Stimulated activated CD4-positive, alpha-beta T cell treated with anti-CD3 and anti-CD28 coated beads, Interleukin-15, amount 100 ng/mL, for 48 hours (primary cell): ENCODE measurements at places on chromosomes 6 and 20.

- no peak for DNase-seq
Observed at GRCh38 chr6:42974919-42975505, 4.0 kb downstream of the PEX6 start.

DNA sequence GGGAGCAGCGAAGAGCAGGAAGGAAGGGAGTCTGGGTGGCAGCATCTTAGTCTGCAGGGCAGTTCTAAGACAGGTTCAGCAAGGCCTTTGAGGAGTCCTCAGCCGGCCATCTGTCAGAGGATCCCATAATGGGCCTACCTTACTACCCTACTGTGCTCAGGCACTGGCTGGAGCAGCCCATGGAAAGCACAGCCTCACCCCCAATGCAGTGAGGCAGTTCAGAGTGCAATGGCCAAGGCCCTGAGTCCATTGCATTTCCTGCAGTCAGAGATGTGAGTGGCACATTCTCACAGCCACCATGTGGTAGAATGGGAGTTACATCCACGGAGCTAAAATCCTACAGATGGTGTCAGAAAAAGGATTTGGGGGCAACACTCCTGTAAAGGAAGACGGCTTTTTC, 19.4 kb upstream of the OVOL2 start:
- no peak for DNase-seq

DNA sequence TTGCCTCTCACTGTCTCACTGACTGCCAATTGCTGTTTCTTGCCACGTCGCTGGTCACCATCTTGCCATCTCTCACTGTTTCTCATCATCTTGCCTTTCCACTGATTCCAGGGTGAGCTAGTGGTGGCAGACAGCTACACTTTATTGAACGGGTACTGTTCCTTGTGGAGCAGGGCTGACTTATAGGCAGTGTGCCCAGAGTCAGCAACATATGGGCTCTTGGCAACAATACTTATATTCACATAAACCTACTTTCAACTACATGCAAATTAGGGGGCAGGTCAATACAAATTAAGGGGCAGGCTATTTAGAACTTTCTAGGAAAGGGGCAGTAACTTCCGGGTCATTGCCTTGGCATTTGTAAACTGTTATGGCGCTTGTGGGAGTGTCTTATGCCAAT, 186.2 kb upstream of the SYNDIG1 start:
- no peak for DNase-seq

- DNase-seq: no peak
Observed at GRCh38 chr6:128494440-128494839, 26.0 kb downstream of the PTPRK start.

DNA sequence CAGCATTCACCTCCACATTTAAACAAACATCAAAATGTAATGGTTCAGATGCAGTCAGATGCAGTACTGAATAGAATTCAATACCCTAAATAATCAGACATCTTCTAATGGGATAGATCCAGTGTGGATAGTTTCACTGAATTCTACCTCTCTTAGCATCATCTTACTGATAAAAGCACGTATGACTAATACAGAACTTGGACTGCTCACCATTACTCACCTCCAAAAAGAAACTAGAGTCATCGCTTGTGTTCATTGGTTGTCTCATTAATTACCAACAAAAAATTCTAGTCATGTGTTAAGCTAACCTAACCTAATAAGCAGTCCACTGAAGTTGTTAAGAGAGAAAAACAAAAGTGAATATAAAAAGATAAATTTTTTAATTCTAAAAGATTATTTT, 165.9 kb upstream of the IRAK1BP1 start:
- DNase-seq: no peak

DNA sequence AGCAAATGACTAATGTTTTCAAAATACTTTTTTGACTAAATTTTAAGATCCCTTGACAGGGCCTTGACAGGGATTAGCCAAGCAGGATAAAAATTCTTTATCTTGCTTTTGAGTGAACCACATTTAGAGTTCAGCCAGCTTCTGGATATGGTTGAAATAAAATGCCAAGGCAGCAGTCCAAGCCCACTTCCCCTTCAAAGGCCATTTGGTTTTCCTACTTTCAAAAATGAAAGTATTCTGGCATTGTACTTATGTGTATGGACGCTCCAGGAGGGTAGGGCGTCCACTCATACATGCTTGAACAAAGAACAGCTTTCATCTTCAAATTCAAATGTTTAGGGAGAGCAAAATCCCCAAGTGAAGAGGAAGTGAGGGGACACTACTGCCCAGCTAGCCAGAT, 82.3 kb upstream of the BCLAF1 start:
- DNase-seq: no peak

- no peak for DNase-seq
Observed at GRCh38 chr6:105035299-105035698, 78.4 kb downstream of the LIN28B start.

- DNase-seq: no peak
Observed at GRCh38 chr20:24382743-24383142, 86.7 kb upstream of the SYNDIG1 start.

DNA sequence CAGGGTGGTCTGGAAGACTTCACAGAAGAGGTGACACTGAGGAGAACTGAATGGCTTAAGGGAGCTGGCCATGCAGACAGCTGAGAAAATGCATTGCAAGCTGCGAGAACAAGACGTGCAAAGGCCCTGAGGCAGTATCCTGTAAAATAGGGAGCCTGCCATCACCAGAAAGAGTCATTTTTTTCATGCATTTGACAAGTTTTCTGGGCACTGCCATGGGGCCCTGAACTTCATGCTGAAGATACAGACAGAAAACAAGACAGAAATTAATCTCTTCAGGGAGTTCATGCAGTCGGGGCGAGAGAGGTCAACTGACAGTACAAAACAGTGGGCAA, 28.9 kb upstream of the NFATC2 start:
- DNase-seq: no peak

GRCh38 chr6:131914967-131915751, 36.0 kb downstream of the CCN2 start:
- peak; percentile 1 for DNase-seq

DNA sequence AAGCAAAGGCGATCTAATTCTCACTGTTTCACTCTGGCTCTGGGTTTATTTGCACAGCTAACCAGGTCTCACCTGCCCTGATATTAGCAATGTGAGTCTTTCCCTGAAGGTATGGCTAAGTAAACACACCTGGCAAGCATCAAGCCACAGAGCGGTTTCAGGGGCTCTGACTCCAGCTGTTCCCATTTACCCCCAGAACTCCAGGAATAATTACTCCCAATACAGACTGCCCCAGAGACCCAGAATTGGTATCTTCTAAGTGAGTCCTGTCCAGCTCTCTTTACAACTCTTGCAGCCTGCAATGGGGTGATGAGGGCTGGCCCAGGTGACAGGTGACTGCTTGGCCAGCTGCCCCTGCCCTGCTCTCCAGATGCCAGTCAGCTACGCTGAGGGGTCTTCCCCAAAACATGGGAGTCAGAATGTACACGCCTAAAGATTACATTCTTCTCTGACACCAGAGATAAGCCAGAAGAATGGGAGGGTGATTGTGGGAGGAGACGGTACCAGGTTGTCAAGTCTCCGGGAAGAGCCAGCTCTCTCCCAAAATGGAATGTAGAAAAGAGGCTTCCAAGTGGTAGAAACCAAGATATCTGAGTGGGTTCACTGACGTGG, 4.9 kb upstream of the LRRN4 start:
- no peak for DNase-seq

GRCh38 chr20:36391456-36391855, 85.3 kb downstream of the DLGAP4 start:
- no peak for DNase-seq

DNA sequence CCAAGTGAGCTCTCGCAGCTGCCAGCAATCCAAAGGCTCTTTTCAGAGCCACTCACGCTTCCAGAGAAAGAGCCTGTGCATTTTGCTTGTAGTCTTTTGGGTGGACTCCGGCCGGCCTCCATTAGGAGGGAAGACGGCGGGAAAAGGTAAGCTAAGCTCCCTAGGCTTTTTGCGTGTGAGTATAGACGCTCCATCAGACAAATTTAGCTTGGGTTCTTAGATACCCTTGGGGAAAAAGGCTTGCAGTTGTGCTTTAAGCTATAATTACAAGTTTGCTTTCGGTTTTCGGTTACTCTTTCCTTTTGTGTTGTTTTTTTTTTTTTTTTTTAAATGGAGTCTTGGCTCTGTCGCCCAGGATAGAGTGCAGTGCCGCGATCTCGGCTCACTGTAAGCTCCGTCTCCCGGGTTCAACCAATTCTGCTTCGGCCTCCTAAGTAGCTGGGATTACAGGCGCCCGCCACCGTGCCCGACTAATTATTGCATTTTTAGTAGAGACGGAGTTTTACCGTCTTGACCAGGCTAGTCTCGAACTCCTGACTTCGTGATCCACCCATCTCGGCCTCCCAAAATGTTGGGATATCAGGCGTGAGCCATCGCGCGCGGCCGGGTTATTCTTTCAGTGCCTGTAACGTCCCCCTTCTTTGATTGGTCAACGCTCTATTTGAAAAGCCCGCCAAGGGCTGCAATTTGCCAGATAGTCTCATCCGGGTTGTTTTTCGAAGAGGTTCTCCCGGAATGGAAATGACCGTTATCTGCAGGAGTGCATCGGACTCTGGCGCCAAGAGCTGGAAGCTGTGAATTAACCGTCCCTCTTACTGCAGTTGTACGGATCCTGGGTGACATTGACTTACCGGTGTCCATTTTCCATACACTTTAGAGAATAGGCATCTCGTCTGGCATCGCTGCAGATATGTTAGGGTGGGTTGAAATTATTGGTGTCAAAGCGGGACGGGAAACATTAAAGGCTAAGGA, 18.1 kb downstream of the OR2B2 start:
- DNase-seq: peak; percentile 71

- DNase-seq: no peak
Observed at GRCh38 chr20:3929713-3930060, 40.5 kb downstream of the PANK2 start.

GRCh38 chr20:49103019-49103418, 56.9 kb downstream of the CSE1L start:
- no peak for DNase-seq

DNA sequence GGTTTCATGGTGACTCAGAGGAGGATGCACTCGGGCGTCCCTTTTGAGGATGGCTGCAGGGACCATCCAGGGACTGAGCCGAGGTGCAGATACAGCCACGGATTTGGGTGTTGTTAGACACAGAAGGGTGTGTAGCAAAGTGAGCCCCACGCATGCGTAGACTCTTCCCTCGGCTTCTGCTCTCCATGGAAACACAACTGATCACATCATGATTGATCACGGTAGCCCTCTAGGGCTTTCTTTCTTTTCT, 606 bp upstream of the ULBP1 start:
- DNase-seq: peak; percentile 43

- no peak for DNase-seq
Observed at GRCh38 chr20:2691127-2691526, 1.5 kb upstream of the EBF4 start.

GRCh38 chr6:135909737-135910387, 58.4 kb downstream of the PDE7B start:
- DNase-seq: no peak

- no peak for DNase-seq
Observed at GRCh38 chr20:48847498-48848205, 19.9 kb upstream of the PREX1 start.

DNA sequence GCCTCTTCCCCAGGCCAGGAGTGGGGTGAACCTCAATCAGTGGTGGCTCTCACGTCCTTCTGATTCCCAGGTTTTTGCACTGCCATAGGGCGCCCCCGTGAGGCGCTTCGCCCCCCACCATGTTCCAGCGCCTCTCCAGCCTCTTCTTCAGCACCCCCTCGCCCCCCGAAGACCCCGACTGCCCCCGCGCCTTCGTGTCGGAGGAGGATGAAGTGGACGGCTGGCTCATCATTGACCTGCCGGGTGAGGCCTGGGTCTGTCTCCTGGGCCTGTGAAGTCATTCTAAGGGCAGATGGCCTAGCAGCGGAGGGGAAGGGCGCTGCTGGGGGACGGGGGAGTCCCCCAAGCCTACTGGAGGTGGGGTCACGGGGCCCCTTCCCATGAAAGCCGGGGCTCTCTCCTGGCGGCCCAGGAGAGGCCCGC, 4.5 kb downstream of the TP53INP2 start:
- DNase-seq: no peak

DNA sequence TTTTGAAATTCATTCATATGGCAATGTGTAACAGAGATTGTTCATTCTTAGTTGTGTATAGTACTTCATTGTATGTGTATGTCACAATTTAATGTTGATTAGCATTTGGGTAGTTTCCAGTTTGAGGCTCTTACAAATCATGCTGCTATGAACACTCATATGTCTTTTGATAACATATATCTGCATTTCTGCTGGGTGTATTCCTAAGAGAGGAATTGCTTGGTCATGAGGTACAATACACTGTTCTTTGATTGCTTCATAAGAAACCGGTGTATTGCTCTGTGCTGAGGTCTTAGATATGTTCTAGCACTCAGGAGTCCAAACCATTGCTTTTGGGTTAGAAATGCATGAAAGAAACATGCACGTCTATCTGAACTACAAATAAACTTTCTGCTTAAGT, 492.9 kb upstream of the JAG1 start:
- DNase-seq: no peak

DNA sequence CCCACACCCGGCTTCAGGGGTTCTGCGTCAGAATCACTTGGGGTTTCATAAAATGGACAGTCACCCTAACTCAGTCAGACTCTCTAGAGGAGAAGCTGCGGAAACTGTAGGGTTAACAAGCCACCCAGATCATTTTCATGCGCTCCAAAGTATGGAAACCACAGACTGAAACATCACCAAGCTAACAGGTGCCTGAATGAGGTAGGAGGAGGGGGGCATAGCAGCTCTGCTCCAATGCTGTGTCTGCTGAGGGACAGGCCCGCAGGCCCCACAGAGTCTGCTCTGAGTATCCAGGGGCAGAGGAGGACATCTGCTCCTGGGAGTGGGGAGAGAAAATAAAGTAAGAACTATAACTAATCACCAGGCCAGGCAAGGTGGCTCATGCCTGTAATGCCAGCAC, 97.1 kb upstream of the AKAP12 start:
- DNase-seq: no peak

DNA sequence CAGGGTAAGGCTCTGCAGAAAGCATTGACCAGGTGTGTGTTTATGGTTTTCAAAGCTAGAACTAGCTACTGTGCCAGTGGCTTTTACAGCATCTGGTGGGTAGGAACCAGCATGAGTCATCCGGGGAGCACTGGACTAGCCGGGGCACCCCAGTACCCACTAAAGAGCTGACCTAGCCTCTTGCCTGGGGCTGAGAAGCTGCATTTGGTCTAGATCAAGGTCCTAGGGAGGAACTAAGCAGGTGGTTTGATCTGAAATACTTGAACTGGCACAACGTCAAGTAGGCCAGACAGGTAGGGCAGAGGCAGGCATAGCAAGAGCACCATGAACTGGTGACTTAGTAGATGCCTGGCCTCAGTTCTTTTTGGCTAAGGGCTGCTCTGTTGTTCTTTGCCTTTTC, 109.8 kb upstream of the PTPRK start:
- DNase-seq: no peak

DNA sequence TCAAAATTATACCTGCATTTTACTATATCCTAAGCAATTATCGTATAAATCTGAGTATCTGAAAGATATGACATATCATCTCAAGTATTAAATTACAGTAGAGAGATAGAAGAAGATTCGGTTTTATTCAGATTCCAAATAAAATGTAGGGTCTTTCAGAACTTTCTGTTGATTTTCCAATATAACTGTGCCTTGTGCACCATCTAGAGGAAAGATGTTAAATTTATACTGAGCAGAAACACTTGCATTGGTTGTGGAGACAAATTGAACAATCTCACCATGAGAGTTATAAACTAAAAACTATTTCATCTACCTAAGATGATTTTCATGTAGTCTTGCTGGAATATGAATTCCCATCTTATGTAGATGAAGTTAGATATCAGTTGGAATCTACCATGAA, 26.8 kb upstream of the HSF2 start:
- no peak for DNase-seq
